ENCODE measurements at places on chromosomes 12 and 14. TPM values are rescaled to one million over a fixed set of nuclear protein-coding genes. Genes with fewer than 3 reads are reported as not detected.

DNA sequence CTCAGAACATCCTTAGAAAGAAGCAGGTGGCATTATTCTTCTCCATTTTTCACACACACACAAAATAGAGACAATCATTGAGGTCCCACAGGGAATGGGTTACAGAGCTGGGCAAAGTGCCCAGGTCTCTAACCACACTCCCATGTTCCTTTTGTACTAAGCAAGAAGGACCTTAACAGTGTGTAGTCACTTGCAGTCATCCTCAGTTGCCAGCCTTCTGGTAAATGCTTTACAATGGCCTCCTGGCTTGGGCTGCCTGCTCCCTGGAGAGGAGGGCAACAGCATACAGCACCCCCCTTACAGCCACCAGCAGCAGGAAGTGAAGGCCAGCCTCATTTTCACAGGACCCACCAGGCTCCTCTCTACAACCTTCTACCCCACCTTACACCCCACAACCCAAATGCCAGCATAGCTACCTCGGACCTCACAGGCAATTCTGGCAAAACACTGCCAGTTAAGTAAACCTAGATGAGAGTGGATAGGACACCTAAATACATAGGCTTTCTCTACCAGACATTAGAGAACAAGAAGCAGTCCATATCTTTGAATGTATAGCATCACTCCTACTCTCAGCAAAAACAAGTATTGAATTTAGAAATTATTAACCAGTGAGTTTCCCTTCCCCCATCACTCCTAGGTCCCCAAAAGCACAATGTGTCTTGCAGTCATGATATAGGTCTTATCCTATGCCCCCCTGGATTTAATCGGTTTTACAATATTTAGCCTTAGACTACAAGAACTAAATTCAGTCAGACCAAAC, 88.1 kb downstream of the PPP2R5E start:
- peak; percentile 18 for DNase-seq

- no peak for DNase-seq
Observed at GRCh38 chr14:103204852-103205540, 81.7 kb downstream of the TNFAIP2 start.

- DNase-seq = peak; percentile 81
Observed at GRCh38 chr12:124740691-124741137, 123.0 kb downstream of the SCARB1 start.

DNA sequence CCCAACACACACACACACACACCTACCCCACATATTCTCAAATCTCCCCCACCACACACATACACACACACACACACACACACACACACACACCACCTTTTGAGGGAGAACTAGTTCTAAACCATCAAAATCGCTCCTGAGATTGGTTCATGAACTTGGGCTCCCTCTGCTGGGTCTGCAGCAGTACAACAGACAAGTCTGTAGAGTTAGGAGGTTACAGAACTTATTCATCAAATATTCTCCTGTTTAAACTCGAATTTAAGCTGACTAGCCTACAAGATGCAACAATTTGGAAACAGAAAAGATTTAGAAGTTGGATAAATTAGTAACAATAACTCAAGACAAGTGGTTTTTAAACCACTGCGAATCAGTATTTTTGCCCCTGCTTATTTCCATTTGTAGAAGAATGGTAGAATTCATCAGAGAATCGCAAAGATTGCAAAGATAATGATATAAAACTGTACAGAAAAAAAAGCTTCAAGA, 136.4 kb upstream of the USP15 start:
- DNase-seq = peak; percentile 44

- DNase-seq = no peak
Observed at GRCh38 chr12:101772012-101772775, 32.9 kb upstream of the SYCP3 start.

GRCh38 chr12:26614011-26614616, 218.9 kb downstream of the ITPR2 start:
- peak; percentile 23 for DNase-seq

GRCh38 chr14:31419967-31420318, 407 bp downstream of the HEATR5A start:
- no peak for DNase-seq

DNA sequence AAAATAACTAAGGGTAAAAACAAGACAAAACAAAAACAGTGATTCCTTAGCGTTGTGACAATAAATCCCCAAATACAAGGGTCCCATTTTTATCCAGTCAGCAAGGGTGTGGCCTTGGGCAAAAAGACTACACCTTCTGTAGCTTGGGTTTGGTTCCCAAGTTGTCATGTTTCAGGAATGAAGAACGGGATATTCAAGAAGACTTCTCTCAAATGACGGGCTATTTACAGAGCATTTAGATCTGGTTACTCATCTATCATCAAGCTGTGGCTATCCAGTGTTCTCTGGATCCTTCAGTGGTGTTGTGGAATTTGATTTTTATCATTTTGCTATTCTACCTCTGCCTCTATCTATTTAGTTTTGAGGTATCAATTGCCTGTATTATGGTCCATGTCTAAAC, 219.7 kb downstream of the SLC25A21 start:
- DNase-seq = peak; percentile 35

- no peak for DNase-seq
Observed at GRCh38 chr12:24630446-24630845, 318.5 kb downstream of the BCAT1 start.

DNA sequence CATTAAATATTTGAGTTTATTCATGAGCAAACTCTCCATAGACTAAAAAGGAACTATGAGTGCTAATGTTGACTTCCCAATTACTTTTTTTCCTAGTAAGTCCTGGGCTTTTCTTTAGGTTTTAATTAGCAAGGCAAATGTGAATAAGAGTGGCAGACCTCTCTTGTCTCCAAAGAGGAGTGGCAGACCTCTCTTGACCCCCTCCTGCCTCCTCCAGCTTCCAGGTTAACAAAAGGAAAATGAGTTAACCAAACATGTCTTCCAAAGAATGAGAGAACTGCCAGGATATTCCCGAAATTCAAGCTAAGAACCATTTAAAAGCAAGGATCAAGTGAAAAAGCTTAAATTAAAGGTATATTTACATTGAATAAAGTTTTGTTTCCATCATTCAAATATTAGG, 253.2 kb downstream of the MDGA2 start:
- DNase-seq = no peak

- DNase-seq = no peak
Observed at GRCh38 chr14:71245659-71246361, 338.6 kb downstream of the PCNX1 start.

- no peak for DNase-seq
Observed at GRCh38 chr12:75954749-75955148, 76.8 kb downstream of the PHLDA1 start.

DNA sequence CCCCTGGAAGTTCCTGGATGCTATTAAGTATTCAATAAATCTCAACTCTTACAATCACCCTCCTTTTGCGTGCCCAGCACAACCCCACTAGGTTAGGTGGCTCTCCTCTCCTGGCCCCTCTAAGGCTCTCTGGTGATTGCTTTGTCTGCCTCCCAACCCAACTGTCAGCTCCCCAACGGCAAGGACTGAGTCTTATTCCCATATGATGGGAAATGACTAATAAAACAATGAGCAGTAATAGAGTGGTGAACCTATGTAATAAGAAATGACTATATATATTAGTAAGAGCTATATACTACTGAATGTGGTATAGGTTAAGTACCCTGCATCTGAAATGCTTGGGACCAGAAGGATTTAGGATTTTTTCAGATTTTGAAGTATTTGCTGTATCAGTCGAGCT, 8.1 kb downstream of the APPL2 start:
- no peak for DNase-seq

The FGF6 gene
- total RNA-seq = not detected

The PLA2G1B gene
- not detected for total RNA-seq

The HOXC12 gene
- not detected for total RNA-seq

The IFNG-AS1 gene
- total RNA-seq = not detected

The GDF3 gene
- total RNA-seq = not detected
